ENCODE measurements at places on chromosomes 1 and 21.

GRCh38 chr1:181090641-181091126, 2.2 kb downstream of the IER5 start:
- DNase-seq: peak; percentile 42

DNA sequence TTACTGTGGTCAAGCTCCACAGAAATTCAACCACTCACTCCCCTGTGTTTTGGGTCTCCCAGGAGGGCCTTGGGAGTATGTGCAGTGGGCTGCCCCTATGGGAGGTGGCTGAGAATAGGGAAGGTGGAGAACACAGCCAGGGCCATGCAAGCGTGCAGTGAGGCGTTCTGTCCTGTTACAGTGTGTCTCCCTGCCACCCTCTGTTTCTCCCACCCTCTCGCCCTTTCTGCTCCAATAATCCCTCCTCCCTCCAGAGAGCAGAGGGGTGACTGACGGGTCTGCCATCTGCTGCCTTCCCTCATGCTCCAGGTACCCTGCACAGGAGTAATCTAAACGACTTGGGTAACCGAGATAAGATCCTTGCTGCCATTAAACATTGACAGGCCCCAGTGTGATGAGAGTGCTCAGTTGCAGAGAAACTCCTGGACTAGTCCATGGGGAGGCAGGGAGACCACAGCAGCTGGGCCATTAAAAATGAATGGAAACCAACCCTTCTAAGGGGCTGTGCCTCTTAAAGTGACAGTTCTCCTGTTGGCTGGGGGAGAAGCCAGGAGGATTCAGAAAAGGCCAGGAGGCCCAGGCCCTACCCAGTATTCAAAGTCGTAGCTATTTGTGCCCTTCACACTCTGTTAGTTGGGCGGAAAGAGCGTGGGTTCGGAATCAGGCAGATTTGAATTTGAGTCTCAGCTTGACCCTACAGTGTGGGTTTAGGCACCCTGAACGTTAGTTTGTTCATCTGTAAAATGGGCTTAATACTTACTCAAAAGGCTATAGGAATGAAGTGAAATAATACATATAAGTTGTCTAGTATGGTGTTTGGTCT, 22.4 kb upstream of the BTG2 start:
- no peak for DNase-seq

DNA sequence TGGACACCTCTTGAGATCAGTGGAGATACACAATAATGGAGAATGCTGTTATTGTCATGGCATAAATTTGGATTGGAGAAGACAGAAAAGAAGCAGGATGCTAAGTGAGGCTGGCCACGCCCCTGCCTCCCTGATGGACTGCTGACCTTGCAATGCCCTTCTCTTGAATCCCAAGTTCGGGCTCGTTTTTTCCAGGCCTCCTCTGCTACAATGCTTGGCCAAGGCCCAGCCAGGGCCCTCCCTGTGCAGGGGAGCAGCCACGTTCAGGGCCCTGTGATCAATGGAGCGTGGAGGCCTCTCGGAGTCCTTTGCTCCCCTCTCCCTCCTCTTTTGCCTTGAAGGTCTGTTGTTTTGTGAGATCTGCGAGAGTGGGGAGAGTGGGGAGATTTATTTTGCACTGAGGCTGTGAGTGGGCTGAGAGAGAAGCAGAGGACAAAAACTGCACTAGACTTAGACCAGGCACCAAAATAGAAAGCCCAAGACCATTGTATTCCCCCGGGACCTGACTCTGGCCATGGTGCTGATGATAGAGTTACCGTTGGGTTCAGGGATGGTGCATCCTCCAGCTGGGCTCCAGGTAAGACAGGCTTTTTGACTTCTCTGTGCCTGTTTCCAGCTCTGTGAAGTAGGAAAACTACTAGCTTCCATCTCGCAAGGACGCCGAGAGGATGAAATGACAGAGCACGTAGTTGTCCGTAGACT, 268.6 kb downstream of the KAZN start:
- DNase-seq: no peak

GRCh38 chr1:3297756-3298155, 156.7 kb upstream of the ARHGEF16 start:
- no peak for DNase-seq

- DNase-seq: peak; percentile 86
These were observed 1.0 kb upstream of the ATP2B4 start for GRCh38 chr1:203625628-203626019.

DNA sequence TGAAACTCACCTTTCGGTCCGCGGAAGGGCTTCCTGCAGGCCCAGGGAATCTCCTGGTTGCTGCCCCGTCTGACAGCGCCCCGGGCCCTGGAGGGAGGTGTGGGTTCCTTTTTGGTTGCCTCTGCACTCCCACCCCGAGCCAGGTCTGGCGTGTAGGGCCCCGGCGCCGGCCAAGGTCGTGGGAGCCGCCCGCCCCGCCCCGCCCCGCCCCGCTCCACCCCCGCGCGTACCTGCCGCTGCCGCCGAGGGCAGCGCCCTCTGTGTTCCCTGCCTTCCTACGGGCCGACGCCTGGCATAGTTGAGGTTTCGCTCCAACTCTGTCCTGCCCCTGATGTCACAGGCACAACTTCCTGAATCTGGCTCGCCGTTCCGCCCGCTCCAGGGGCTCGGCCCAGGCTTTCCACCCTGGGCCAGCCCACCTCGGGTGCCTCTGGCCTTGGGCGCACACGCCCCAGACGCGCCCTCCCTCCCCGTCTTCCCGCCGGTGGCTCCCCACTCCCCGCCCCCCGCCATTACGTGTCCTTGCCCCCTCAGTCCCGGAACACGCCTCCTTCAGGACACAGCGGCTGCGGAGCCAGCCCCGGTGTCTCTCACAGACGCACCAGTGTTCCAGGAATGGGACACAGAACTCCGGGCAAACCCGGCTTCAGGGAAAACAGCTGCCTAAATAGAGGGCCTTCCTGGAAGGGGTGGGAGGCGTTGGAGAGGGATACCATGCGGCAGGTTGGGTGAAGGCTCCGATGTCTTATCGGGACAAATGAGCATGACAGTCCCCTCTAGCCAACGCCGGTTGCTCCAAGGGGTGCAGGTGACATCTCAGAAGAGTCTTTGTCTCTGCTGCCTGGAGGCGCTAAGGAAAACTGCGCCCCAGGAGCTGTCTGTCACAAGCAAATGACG, at the start of gene KIAA0040:
Gene KIAA0040, minus strand, starts transcription at position 147 of the 897 bp plus-strand sequence. CDS start 31,763 bp downstream, outside the sequence.
- peak; percentile 87 for DNase-seq

DNA sequence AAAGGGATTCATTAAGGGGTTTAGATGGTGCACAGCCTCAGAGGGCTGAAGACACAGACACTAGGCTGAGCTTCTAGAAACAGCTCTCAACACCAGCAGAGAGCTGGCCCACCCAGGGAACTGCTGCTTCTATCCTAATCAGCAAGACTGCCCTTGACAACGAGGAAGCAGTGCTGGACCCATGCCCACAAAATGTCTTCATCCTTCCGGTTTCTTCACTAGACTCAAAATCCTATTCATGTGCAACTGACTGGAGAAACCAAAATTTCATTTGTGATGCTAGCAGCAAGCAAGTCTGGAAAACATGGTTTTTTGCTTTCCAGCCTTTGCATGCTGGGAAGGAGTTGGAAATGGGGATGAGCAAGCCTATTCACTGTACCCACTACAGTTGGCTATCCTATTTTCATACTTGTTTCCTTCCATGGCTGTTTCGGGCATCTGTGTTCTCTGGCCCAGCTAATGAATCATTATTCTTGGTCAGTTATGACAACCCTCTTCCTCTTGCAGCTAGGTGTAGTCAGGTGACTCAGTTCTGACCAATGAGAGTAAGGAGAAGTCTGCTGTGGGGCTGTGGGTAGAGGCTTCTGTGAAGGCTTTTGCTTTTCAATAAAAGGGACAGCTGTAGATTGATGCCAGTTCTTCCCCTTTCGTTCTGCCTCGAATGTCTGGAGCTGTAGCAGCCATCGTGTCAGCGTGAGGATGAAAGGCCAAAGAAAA, 14.6 kb upstream of the TMEM61 start:
- peak; percentile 34 for DNase-seq

Data from MM.1S (cell line).